Activated CD4-positive, alpha-beta memory T cell treated with anti-CD3 and anti-CD28 coated beads for 36 hours (primary cell): ENCODE measurements at places on chromosomes 4 and X. TPM values are rescaled to one million over a fixed set of nuclear protein-coding genes. Genes with fewer than 3 reads are reported as not detected.

ZNF674 gene
- total RNA-seq = 2.6 TPM

RNF128 gene
- total RNA-seq = not detected

CSN1S1 gene
- not detected for total RNA-seq

FGA gene
- not detected for total RNA-seq

GRCh38 chr4:43512253-43512652, 619.7 kb downstream of the GRXCR1 start:
- no peak overlapping the region for H3K27ac ChIP-seq
- H3K4me3 ChIP-seq = no peak overlapping the region
- DNase-seq = no peak
- H3K36me3 ChIP-seq = no peaks in the 10 kb centered on the region

GRCh38 chr4:104462641-104463040, 32.1 kb downstream of the CXXC4 start:
- H3K36me3 ChIP-seq = no peaks in the 10 kb centered on the region
- no peaks in the 10 kb centered on the region for H3K4me1 ChIP-seq
- DNase-seq = no peak
- no peak overlapping the region for H3K4me3 ChIP-seq
- no peak overlapping the region for H3K27ac ChIP-seq

- no peak overlapping the region for H3K27ac ChIP-seq
- peak overlapping the region; percentile 34 for H3K4me3 ChIP-seq
- no peaks in the 10 kb centered on the region for H3K36me3 ChIP-seq
- peaks cover 14% of the 10 kb centered on the region for H3K4me1 ChIP-seq
- H3K27me3 ChIP-seq = peaks cover 52% of the 10 kb centered on the region
- no peak for DNase-seq
Observed at GRCh38 chr4:52051615-52052474, 741 bp downstream of the SPATA18 start.

- H3K4me1 ChIP-seq = peaks cover 4% of the 10 kb centered on the region
- H3K27me3 ChIP-seq = peaks cover 9% of the 10 kb centered on the region
- no peak overlapping the region for H3K27ac ChIP-seq
- no peaks in the 10 kb centered on the region for H3K36me3 ChIP-seq
- no peak overlapping the region for H3K4me3 ChIP-seq
Observed at GRCh38 chr4:89674876-89675459, 162.0 kb downstream of the SNCA start.

GRCh38 chr4:86935566-86935852, 698 bp downstream of the AFF1 start:
- H3K27me3 ChIP-seq = no peaks in the 10 kb centered on the region
- H3K4me3 ChIP-seq = peak overlapping the region; percentile 83
- peaks cover 6% of the 10 kb centered on the region for H3K36me3 ChIP-seq
- H3K4me1 ChIP-seq = peaks cover 53% of the 10 kb centered on the region
- no peak for DNase-seq

DNA sequence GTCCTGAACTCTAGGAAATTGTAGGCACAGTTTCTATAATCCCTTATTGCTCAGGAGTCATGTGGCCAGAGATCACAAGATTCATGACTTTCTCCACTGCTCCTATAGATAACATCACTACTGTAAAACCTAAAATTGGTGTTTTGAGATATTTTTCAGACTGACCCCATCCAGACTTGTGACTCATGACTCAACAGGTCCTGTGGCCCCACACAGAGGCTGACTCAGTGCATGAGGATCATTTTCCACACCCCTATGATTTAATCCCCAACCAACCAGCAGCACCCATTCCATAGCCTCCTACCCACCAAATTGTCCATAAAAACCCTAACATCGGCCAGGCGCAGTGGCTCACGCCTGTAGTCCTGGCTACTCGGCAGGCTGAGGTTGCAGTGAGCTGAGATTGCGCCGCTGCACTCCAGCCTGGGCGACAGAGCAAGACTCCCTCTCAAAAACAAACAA, 13.2 kb upstream of the XIAP start:
- no peaks in the 10 kb centered on the region for H3K4me1 ChIP-seq
- H3K36me3 ChIP-seq = no peaks in the 10 kb centered on the region
- H3K27me3 ChIP-seq = peaks cover 1% of the 10 kb centered on the region
- no peak overlapping the region for H3K27ac ChIP-seq
- no peak for DNase-seq

GRCh38 chrX:132807411-132808030, 150.9 kb downstream of the HS6ST2 start:
- H3K27ac ChIP-seq = no peak overlapping the region
- no peaks in the 10 kb centered on the region for H3K36me3 ChIP-seq
- no peaks in the 10 kb centered on the region for H3K4me1 ChIP-seq
- no peak overlapping the region for H3K4me3 ChIP-seq
- no peaks in the 10 kb centered on the region for H3K27me3 ChIP-seq
- no peak for DNase-seq

- peak; percentile 22 for DNase-seq
- no peak overlapping the region for H3K27ac ChIP-seq
- H3K36me3 ChIP-seq = no peaks in the 10 kb centered on the region
- H3K4me1 ChIP-seq = peaks cover 24% of the 10 kb centered on the region
- peak overlapping the region; percentile 79 for H3K4me3 ChIP-seq
Observed at GRCh38 chrX:69616457-69617203, 717 bp downstream of the EDA start.

DNA sequence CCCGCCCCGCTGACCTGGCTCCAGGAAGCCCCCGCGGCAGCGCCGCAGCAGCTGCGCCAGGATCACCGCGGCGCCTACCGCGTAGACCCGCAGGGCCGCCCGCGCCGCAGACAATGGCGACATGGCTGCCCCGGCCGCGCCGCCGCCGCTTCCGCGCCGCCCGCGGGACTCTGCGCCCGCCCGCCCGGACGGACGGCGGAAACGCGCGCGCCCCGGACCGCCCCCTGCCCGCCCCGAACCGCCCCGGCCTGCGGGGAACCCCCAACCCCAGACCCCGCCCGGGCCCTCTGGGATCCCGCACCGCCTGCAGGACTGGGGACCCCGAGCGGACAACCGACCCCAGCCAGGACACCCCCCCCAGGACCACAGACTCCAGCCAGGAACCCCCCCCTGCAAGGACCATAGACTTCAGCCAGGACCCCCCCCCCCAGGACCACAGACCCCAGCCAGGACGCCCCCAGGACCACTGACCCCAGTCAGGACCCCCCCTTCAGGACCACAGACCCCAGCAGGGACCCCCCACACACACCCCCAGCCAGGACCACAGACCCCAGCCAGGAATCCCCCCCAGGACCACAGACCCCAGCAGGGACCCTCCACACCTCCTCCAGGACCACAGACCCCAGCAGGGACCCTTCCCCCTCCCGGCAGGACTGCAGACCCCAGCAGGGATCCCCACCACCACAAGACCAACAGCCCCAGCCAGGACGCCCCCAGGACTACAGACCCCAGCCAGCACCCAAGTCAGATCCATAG, at the start of the genes DHRSX and ZBED1:
DHRSX (minus strand) TSS at position 174 of the 756 bp plus-strand sequence; CDS start at position 123, 51 bp downstream.
ZBED1 (minus strand) TSS at position 174 of the 756 bp plus-strand sequence. CDS start 10,257 bp downstream, outside the sequence.
- DNase-seq = peak; percentile 66
- peaks cover 24% of the 10 kb centered on the region for H3K4me1 ChIP-seq

GRCh38 chrX:103722505-103722904, 11.8 kb downstream of the TMEM31 start:
- H3K27ac ChIP-seq = no peak overlapping the region
- no peaks in the 10 kb centered on the region for H3K4me1 ChIP-seq
- no peak overlapping the region for H3K4me3 ChIP-seq
- H3K36me3 ChIP-seq = no peaks in the 10 kb centered on the region
- H3K27me3 ChIP-seq = no peaks in the 10 kb centered on the region
- DNase-seq = no peak

GRCh38 chr4:6763330-6763851, 19.1 kb upstream of the KIAA0232 start:
- peaks cover 1% of the 10 kb centered on the region for H3K27me3 ChIP-seq
- no peak overlapping the region for H3K4me3 ChIP-seq
- H3K4me1 ChIP-seq = no peaks in the 10 kb centered on the region
- no peak overlapping the region for H3K27ac ChIP-seq

DNA sequence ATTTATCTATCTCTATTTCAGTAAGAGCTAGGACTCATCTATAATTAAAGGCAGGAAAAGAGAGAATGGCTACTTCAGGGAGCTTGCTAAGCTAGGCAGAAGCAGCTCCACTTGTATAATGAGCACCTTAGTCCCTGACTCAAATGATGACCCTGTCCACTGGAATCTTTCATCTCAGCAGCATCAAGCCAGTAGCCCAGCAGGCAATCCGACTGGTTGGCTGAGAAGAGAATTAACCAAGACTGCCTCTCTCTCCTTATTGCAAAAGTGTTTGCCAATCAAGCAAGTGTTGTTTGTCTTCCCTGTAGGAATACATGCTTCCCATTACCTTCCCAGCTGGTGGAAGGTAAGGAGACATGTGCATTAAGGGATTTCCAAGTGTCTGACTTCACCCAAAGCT, 3.9 kb upstream of the SPOCK3 start:
- no peak for DNase-seq
- H3K4me1 ChIP-seq = no peaks in the 10 kb centered on the region
- H3K4me3 ChIP-seq = no peak overlapping the region
- no peak overlapping the region for H3K27ac ChIP-seq
- no peaks in the 10 kb centered on the region for H3K36me3 ChIP-seq

- H3K4me1 ChIP-seq = peaks cover 26% of the 10 kb centered on the region
- no peak overlapping the region for H3K4me3 ChIP-seq
- peak overlapping the region; percentile 28 for H3K27ac ChIP-seq
- H3K36me3 ChIP-seq = no peaks in the 10 kb centered on the region
Observed at GRCh38 chr4:6777636-6778281, 4.8 kb upstream of the KIAA0232 start.

GRCh38 chr4:169345316-169345721, 74.6 kb upstream of the SH3RF1 start:
- DNase-seq = no peak
- no peaks in the 10 kb centered on the region for H3K36me3 ChIP-seq
- H3K27me3 ChIP-seq = no peaks in the 10 kb centered on the region
- H3K4me1 ChIP-seq = no peaks in the 10 kb centered on the region
- H3K27ac ChIP-seq = no peak overlapping the region

- H3K27ac ChIP-seq = no peak overlapping the region
- H3K4me3 ChIP-seq = no peak overlapping the region
- H3K4me1 ChIP-seq = peaks cover 54% of the 10 kb centered on the region
- H3K36me3 ChIP-seq = no peaks in the 10 kb centered on the region
Observed at GRCh38 chrX:13254076-13254785, 65.6 kb downstream of the ATXN3L start.

DNA sequence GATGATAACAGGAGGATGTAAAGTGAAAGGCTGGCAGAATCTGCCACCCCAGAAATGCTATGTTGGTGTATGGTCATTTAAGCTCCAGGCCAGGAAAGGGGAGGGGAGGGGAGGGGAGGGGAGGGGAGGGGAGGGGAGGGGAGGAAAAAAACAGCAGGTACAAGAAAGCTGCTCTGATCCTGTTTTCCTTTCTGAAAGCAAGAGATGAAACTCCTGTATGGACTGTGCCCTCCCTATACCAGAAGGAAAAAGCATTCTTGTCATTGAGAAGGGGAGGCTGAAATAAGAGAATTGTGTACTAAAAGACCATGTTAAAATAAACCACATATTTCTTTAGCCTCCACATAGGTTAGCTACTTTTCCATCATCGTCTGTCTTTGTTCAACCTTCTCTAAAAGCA, 179.5 kb downstream of the NLGN4X start:
- H3K4me3 ChIP-seq = no peak overlapping the region
- no peak for DNase-seq
- no peak overlapping the region for H3K27ac ChIP-seq

DNA sequence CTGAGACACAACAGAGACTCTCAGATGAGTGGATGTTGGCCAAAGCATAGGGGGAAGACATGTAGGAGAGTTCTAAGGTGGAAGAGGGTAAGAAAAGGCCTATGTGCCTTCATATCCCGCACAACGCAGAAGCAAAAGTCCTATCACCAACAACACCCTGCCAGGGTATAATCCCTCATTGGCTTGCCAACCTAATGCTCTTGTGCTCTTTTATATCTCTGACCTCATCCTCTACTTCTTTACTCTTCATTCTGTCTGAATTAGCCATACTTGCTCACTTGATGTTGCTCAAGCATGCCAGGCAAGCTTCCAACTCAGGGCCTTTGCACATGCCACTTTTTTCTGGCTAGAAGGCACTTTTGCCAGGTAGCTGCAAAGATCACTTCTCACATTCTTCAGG, 28.1 kb upstream of the ZNF330 start:
- peaks cover 18% of the 10 kb centered on the region for H3K27me3 ChIP-seq
- H3K4me1 ChIP-seq = no peaks in the 10 kb centered on the region
- no peak for DNase-seq
- no peak overlapping the region for H3K4me3 ChIP-seq
- no peak overlapping the region for H3K27ac ChIP-seq
- H3K36me3 ChIP-seq = no peaks in the 10 kb centered on the region

DNA sequence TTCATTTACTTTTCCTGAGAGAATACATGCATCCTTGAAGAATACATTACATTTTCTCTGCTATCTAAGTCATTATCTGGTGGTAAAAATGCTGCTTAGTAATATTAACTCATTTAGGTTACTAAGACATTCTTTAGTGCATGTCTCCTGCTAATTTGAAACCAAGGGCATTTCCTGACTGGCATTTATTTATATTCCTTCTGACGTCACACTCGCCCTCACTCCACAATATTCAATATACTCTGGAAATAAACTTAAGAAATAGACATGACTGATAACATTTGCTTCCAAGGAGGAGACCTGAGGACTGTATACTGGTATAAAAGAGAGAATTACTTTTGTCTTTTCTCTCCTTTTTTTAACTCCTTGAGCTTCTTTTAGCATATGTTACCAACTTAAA, 619.5 kb upstream of the SMIM31 start:
- H3K4me1 ChIP-seq = no peaks in the 10 kb centered on the region
- no peaks in the 10 kb centered on the region for H3K36me3 ChIP-seq
- H3K4me3 ChIP-seq = no peak overlapping the region
- H3K27me3 ChIP-seq = no peaks in the 10 kb centered on the region
- DNase-seq = no peak

GRCh38 chr4:127214016-127214415, 418.7 kb upstream of the INTU start:
- no peaks in the 10 kb centered on the region for H3K36me3 ChIP-seq
- no peak overlapping the region for H3K4me3 ChIP-seq
- H3K27me3 ChIP-seq = no peaks in the 10 kb centered on the region
- H3K27ac ChIP-seq = no peak overlapping the region
- H3K4me1 ChIP-seq = no peaks in the 10 kb centered on the region

DNA sequence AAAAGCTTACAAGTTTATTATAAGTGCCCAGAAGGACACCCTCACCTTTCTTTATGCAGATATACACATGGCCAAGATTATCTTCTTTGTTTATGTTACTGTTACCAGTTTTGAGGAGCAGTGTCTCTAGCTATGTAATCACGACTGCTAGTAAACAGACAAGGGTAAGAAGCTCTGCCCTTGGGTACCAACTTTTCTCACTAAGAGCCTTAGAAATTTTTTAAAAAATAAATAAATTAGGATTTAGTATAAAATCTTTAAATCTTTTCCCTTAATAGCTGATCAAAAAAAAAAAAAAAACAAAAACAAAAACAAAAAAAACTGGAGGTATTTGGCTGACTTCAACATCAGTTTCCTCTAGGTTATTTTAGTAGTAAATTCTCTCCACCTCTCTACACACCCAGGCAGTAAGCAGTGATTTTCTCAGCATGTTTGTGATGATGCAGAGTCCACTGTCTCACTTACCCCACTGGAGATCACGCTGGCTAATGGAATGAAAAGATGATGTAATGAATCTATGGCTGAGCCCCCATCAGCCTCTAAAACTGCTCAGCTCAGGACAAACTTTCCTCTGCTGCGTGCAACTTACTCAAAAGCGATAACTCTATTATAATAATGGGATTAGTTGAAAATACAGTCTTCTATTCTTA, 125.9 kb downstream of the FRYL start:
- peaks cover 41% of the 10 kb centered on the region for H3K4me1 ChIP-seq
- H3K36me3 ChIP-seq = no peaks in the 10 kb centered on the region
- H3K27me3 ChIP-seq = no peaks in the 10 kb centered on the region

- no peaks in the 10 kb centered on the region for H3K36me3 ChIP-seq
- no peak for DNase-seq
- H3K4me3 ChIP-seq = no peak overlapping the region
Observed at GRCh38 chrX:58051346-58051745, 141.1 kb upstream of the ZXDA start.
